NCI-H1930 (cell line): ENCODE measurements at places on chromosomes 5 and 9.

DNA sequence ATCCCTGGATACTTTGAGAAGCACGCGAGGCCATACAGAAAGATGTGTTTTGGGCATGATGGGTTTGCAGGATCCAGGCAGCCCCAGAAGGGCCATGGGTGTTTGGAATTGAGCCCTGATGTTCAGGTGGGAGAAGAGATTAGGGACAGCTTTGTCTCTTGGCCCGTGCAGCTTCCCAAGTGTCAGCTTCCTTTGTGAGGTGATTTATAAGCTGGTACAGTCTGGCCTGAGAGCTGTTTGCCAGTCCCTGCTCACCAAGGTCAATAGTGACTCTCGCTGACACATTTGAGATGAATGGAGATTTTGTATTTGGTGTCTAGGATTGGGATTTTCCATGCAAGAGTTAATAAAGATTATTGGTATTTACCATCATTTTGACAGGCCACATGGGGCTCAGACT lies 165.9 kb downstream of the ICE1 start:
- no peak for DNase-seq

DNA sequence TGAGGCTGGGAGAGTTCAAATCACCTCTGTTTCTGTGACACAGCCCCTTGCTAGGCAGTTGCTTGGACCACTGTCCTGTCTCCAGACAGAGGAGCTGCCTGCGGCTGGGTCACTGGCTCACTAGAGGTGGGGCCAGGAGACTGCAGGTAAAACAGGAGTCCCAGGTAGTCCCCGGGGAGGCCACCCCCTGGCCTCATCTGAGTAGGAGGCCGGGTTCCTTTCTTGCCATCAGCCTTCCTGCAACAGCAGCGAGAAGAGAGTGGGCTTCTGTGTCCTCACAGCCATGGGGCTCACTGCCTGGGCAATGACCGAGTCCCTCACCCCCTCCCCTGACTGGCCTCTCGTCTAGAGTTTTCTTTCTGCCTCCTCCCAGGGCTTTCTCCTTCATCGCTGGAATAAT lies 197.5 kb downstream of the CDK5RAP2 start:
- no peak for DNase-seq

- no peak for DNase-seq
These were observed 327.4 kb downstream of the SH3GL2 start for GRCh38 chr9:17906176-17906840.

- DNase-seq, result peak; percentile 50
These were observed 284.3 kb downstream of the CCDC171 start for GRCh38 chr9:15837079-15837679.

- DNase-seq, result no peak
These were observed 80.2 kb downstream of the FGF18 start for GRCh38 chr5:171499611-171500010.

GRCh38 chr5:176610435-176610773 lies 448 bp upstream of the GPRIN1 start:
- peak; percentile 6 for DNase-seq

DNA sequence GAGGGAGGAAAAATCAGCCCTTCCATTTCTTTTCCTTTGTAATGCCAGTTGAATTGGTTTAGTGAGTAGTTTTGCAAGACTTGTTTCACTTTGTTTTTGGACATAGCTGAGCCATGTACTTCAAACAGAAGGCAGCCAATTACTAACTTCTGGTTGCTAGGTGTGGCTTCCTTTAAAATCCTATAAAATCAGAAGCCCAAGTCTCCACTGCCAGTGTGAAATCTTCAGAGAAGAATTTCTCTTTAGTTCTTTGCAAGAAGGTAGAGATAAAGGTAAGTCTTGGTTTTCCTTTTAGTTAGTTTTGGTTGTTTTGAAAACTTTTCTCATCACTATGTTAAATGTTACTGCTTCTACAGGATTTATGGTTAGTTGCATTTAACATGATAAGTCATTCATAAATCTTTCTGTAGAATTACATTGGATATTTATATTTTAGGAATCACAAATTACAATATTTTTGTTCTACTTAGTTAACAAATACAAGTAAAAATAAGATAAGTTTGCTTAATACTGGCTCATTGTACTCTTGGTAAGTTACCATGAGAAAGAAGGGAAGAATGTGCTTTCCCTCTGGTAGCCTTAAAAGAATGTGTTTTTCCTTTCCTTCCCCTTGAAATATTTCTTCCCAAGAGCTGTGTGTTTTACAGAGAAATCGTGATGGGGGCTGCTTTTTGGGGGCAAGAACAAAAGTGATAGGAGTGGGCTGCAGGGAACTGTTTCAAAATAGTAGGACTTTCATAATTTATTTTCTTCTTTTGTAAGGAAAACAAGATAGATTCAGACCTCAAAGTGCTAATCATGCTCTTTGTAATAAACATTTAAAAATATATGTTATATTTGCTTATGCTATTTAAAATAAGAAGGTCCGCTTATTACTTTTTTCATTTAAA lies at the start of gene ANXA1:
Gene ANXA1, plus strand, starts transcription at position 213 of the 890 bp plus-strand sequence. CDS start 6,671 bp downstream, outside the sequence.
- DNase-seq, result no peak

DNA sequence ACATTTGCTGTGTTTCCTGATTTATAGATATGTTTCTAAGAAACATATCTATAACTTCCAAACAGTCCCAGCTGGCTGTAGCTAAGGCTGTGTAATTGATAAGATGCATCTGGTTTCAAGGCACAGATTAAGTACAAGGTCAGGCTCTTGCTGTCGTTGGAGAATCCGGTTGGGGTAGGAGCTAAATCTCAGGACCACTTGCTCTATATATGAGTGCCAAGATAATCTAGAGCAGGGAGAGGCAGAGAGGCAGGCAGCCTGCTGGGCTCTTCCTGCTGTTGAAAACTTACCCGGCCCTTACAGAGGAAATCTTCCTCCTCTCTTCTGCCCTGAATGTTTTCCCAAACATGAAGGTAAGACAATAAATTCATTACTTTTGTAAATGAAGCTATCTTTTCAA lies at the start of gene C7:
Gene C7, plus strand, starts transcription at position 234 of the 400 bp plus-strand sequence. Its CDS starts 114 bp downstream, at position 348.
- DNase-seq, result no peak

DNA sequence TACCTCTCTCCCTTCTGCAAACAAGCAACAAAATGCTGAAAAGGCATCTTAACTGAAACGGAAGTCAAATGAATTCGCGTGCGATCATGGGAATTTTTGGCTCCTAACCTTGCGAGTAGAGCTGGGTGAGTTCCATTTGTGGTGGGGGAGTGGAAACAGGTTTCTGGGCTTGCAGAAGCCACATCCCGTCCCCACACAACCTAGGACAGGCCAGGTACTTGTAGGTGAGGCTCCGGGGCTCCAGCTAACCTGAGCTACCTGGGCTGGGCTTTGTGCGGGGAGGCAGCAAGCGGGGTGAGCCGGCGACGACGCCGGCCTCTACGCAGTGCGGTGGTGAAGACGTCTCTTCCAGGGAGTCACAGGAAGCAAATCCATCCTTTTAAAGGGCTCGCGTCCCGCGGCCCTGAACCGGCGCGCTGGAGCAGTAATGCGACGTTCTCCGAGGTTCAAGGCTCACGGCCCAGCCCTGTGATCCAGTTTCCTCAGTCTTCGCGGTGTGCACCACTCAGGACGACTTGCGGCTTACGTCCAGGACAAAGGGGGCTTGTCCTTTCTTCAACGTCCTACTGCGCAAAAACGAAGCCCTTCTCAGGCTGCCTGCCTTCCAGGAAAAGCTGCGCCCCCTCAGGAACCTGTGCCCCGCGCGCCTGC lies 567 bp upstream of the SPIN1 start:
- no peak for DNase-seq

DNA sequence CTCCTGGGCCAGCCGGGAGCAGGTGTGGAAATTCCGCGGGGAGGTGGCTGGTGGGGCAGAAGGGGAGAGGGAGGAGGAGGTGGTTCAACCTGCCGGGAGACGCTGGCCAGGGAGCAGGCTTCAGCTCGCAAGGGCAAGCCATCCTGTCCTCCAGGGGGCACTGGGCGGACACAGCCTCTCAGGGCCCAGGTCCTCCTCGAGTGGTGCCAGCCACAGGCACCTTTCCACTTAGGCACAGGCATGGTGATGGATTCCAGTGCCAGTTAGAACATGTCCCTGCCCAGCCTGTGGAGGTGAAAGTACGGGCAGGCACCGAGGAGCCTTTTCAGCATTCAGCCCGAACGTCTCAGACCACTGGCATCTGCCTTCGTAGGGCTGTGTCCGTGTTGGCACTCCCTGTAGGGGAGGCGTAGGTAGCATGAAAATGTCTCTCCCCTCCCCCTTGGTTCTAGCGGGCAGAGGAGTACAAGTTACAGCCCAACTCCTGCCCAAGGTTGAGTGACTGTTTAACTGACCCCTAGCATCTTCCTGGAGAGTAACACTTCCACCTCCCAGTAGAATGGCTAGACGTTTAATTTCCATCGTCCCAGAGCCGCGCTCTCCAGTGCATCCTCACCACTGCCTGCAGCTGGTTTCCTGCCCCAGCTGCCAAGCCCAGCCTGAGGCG lies 48.9 kb downstream of the DAB2IP start:
- DNase-seq, result peak; percentile 7
